Renal cortical epithelial cell (primary cell): ENCODE measurements at places on chromosomes 3 and 15. TPM values are rescaled to one million over a fixed set of nuclear protein-coding genes. Genes with fewer than 3 reads are reported as not detected.

FOXB1 gene
- total RNA-seq, result not detected in 2 replicates

CILP gene
- total RNA-seq, result under 0.01 and 0.40 TPM in 2 replicates

UNC13C gene
- total RNA-seq, result under 0.01 TPM in 1 of 2 replicates, not detected in the other

GOLGA6A gene
- total RNA-seq, result 0.05 TPM in 1 of 2 replicates, not detected in the other

DNAJA4 gene
- 3.3 and 11.1 TPM in 2 replicates for total RNA-seq

GATM gene
- total RNA-seq, result 1.3 and 6.1 TPM in 2 replicates

TNFAIP8L3 gene
- total RNA-seq, result 0.35 and 0.40 TPM in 2 replicates

ITIH1 gene
- total RNA-seq, result not detected in 2 replicates

PLA2G4E gene
- not detected in 2 replicates for total RNA-seq

CYP1A1 gene
- 1.7 TPM in 1 of 2 replicates, not detected in the other for total RNA-seq

GOLGA8S gene
- total RNA-seq, result 0.10 TPM in 1 of 2 replicates, not detected in the other

MBD4 gene
- 20.8 and 34.7 TPM in 2 replicates for total RNA-seq

DNA sequence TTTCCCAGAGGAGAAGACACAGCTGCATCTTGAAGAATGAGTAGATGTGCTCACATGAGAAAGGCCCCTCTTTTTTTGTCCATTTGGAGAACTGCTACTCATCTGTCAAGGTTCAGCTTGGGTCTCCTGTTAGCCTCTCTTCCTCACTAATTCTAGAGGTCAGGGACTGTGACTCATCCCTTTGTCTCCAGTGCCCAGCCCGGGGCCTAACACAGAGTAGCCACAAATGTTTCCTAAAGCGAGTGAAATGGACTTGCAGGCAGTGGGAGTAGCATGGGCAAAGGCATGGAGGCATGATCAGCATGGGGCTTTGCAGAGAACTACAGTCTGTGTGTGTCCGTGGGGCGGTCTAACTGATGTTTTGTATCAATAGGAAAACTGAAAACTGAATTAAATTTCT, 33.9 kb upstream of the MRPS22 start:
- DNase-seq, result peak; percentile 84

- peak; percentile 44 for DNase-seq
These were observed 68.0 kb downstream of the ATP2B2 start for GRCh38 chr3:10437272-10437994.

GRCh38 chr15:63615935-63616334, 18.7 kb downstream of the FBXL22 start:
- DNase-seq, result peak; percentile 84

- DNase-seq, result no peak
These were observed 13.4 kb downstream of the B4GALT4 start for GRCh38 chr3:119227070-119227850.

DNA sequence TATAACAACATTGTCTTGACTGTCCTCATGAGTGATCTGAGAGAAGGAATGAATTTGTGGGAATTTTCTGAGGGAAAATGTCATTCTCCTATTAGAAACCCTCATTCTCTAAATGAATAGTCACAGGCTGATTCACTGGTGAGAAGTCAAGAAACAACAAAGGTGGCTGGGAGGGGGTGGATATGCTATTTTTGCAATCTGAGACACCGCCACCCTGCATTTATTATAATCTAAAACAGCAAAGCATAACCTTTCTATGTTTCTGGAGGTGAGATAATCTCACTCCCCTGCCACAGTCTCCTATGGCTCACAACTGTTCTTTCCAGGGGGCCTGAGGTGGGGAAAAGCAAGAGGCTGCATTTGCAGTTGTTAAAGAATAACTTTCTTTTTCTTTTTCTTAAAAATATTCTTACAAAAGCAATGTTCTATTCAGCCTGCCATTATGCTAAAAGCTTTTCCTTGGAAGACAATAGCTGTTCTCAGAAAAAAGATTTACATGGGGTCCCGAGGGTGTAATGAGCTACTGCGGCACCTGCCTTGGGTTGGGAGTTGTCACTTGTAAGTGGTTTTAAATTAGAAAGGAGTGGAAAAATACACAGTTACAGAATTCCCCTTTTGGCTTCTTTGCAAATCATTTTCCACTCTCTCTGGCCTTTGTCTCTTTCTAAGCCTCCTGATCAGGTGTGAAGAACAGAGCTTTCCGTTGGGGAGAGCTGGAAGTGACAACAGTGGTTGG, 220.9 kb downstream of the AGBL1 start:
- no peak for DNase-seq

- DNase-seq, result no peak
These were observed 138.3 kb downstream of the ALDH1A2 start for GRCh38 chr15:57927091-57927631.

GRCh38 chr3:124478830-124479229, 251.4 kb upstream of the UMPS start:
- DNase-seq, result no peak

DNA sequence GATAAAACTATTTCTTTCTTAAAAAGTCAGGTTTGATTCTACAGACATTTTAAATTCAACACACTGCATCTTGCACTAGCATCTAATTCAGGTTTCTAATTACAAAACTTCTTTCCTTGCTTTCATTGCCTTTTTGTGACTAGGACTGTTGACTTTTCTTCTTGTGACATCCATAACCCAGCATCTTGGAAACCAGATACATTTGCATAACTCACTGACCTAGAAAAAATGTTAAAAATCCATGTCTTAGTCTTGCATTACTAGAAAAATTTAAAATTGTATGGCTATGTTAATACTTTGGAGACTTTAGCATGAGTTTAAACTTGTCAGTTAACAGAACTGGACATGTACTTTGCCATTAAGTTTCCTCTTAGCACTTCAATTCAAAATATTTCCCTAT, 72.7 kb downstream of the DTWD1 start:
- no peak for DNase-seq

DNA sequence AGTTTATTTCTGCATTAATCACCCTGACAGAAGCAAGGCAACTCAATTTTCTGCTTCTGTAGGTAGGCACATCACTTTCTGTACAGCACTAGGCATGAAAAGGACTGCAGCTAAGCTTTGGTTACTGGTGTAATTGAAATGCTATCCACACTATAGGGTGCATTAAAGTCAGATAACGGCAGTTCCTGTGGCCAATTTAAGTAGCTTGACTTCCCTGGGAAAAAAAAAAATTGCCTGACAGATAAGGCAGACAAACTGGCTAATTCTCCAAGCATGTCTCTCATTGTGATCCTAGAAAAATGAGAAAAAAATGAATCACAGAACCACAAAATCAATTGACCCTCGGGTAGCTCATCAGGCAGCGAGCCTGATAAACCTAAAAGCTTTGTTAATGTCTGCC, 151.4 kb downstream of the MEIS2 start:
- DNase-seq, result no peak

DNA sequence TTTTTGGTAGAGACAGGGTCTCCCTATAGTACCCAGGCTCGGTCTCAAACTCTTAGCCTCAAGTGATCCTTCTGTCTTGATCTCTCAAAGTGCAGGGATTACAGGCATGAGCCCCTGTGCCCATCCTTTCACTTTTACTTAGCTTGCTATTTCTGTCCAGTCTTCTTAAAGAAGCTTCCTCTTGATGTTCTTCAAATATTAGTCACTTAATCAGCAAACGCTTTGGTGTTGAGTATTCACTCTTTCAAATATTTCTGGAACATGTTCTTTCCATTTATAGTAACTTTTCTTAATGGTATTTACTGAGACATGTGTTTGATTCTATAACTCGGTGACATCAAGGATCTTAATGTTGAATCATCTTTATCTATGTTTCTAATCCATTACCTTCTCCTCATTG, 122.1 kb downstream of the CNTN6 start:
- peak; percentile 67 for DNase-seq

- DNase-seq, result no peak
These were observed 74.7 kb upstream of the COL6A6 start for GRCh38 chr3:130442284-130442683.

- DNase-seq, result no peak
These were observed 33.6 kb downstream of the USF3 start for GRCh38 chr3:113662824-113663223.

- DNase-seq, result no peak
These were observed 395.8 kb downstream of the CACNA2D3 start for GRCh38 chr3:54518011-54518675.

GRCh38 chr15:47688573-47689086, 28.7 kb upstream of the SEMA6D start:
- no peak for DNase-seq

DNA sequence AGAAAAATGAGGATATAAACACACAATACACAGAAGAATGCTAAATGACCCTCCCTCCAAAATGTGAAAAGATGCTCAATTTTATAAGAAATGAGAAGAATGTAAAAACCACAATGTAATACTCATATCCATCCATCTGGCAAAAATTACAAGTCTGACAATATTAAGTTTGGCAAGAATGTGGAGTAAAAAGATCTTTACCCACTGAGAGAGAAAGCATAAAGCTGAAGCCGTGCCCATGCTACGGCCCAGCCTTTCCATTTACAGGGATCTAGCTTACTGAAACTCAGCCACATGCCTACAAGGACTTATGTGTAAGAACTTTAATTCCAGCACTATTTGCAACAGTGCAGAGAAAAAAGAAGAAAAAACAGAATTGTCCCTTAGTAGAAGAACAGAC, 42.9 kb downstream of the ATP13A3 start:
- DNase-seq, result no peak

DNA sequence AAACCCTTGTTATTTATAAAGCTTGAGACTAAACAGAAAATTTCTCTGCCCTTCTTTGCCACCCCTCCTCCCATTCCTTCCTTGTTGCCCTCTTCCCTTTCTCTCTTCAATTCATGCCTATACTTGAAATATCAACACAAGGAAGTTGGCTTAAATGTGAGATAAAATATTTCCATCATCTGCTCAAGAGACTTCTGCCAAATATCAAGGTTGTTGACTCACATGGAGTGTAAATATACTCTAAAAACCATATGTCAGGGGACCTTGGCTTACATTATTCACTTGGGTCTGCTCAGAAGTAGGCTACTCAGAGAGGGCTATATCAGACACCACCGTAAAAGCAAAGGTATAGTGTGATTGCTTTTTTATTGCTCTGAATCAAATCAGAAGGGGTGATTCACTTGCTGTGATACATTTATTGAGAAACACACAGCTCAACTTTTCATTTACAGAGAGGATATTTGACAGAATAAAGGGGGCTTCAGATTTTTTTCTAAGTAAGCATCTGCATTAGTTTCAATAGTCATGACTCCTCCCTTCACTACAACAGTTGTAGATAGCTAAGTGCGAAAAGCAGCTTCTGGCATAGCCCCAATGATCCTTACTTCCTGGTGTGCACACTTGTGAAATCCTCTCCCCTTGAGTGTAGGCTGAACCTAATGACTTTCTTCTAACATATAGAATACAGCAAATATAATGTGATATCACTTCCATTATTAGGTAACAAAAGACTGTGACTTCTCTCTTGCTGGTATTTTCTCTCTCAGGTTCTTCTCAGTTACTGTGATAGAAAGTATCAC, 386.2 kb downstream of the EFHB start:
- no peak for DNase-seq

DNA sequence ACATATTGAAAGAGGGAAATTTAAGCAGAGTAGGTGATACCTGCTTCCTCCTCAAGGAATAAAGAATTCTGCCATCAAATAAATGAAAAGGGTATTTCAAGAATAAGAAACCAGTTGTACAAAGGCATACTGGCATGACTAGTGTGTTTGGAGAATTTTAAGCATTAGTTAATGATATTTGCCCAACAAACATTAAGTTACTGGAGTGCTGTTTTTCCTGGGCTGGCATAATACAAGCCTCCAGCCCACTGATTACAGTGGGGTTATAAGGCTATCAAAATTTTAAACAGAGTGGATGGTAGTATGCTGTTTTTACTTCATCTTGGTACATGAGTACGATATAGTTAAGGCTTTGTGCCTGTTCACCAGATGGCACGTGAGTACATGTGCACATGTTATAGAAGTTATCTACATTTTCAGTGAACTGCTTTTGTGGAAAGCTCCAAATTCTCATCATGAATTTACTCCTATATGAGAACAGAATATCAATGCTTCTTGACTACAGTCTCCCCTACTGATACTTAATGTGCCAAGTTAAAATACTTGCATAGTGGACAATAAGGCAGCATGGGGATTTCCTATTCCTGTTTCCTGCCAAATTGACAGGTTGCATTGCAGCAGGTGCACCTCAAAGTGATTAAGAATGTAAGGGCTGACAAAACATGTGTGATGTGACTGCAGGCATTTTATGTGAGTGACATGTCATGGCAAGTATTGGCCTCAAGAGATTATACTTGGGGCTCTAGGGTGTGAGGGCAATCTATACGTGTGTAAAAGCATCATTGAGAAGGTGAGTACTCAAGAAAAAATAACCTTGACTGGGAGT, 14.9 kb downstream of the NAALADL2 start:
- DNase-seq, result no peak

DNA sequence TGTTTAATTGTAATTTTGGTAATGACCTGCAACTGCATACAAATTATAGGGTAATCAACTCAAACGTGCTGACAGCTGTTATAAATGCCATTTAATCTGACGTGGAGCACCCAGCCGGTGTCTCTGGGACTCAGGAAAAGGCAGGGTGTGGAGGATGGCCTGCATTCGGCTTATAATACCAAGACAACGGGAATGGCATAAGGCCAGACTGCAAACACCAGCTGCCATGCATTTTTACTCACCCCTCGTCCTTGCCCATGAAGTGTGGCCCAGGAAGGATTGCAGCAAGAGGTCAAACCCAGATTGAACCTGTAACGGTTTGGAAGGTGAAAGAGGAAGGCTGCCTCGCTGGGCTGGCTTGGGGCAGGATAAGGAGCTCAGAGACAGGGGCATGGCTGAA, 96.4 kb downstream of the WNT7A start:
- DNase-seq, result no peak

GRCh38 chr3:29758434-29759322, 477.8 kb downstream of the RBMS3 start:
- peak; percentile 93 for DNase-seq

- DNase-seq, result no peak
These were observed 40.5 kb downstream of the CYFIP1 start for GRCh38 chr15:22939652-22940061.
